Adipocyte (in vitro differentiated cells): ENCODE measurements at places on chromosomes 5 and 9.

DNA sequence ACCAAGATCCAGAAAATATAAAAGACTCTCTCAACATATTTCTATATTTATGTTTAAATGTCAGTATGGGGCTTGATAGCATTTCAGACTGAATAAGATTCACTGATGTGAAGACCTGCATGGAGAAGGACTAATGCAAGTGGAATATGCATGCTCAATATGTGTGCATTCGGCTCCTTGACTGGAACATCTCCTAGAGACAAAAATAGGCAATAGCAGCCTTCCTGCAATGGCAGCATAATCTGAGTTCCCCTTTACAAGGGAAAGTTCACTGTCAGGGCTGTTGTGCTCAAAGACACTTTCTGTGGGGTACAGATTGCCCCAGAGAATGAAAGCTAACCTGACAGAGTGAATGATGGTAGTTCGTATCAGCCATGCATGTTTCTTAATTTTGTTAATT, 42.4 kb downstream of the STARD4 start:
- DNase-seq = no peak

DNA sequence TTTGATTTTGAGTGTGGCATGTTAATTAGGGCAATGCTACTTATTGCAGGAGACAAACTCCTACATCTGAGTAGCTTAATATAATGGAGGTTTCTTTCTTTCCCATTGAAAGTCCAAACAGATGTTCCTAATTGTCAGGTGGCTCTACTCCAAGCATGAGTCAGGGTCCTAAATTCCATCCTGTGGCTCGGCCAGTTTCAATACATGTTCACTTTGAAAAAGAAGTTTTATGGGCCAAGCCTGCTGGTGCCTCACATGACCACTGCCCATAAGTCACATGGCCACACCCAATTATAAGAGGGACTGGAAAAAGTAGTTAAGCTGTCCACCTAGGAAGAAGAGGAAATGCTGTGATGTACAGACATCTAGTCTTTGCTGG, 170.4 kb downstream of the ARRDC3 start:
- peak; percentile 93 for DNase-seq

DNA sequence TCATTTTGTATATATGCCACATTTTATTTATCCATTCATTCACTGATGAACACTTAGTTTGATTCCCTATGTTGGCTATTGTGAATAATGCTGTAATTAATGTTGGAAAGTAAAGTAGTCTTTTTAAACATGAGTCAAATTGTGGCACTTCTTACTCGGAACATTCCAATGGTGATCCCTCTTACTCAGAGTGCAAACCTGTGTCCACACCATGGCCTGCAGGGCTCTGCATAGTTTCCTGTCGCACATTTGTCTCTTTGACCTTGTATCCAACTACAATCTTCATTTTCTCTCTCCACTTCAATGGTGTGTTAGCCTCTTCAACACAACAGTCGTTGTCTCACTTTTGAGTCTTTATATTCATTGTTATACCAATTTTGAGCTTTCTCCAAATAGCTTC, 98.1 kb upstream of the PAPPA start:
- DNase-seq = no peak

DNA sequence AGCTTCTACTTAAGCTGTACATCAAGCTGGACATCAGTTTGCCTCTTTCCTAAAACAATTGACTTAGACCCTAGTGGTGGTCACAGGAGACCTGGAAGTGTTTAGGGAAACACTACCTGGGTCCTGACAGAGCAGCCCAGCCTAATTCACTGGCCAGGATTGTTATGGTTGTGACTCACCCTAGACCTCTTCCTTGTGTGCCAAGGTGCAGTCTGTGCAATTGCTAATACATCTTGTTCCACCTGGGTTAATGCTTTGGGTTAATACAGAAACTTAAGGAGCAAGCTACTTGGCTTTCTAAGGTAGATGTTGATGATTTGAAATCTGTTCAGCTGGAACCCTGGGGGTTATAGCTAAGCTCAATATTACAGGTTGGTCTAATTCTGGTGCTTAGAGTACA, 48.7 kb upstream of the SLC46A2 start:
- DNase-seq = no peak

- peak; percentile 60 for DNase-seq
These were observed 35.3 kb upstream of the SMARCA2 start for GRCh38 chr9:1979741-1980367.

GRCh38 chr9:134680393-134681060, 38.9 kb downstream of the COL5A1 start:
- no peak for DNase-seq

GRCh38 chr9:79308012-79308411, 263.8 kb upstream of the TLE4 start:
- no peak for DNase-seq

DNA sequence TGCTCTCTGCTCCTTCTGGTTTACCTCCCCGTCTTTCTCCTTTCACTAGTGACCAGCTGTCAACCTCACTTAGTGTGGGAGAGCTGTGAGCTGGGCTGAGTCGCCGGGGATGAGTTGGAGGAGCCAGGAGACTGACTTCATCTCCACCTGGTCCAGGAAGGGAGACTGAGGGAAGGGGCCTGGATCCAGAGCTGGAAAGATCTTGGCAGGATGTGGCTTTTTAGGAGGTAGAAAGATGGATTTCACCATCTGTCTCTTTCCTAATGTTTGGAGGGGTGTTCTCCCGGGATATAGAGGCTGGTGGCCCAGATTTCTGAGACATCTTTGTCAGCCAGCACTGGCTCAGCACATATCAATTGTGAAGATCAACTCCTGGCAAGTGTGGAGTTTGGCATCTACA, 37.1 kb upstream of the TNC start:
- DNase-seq = no peak

DNA sequence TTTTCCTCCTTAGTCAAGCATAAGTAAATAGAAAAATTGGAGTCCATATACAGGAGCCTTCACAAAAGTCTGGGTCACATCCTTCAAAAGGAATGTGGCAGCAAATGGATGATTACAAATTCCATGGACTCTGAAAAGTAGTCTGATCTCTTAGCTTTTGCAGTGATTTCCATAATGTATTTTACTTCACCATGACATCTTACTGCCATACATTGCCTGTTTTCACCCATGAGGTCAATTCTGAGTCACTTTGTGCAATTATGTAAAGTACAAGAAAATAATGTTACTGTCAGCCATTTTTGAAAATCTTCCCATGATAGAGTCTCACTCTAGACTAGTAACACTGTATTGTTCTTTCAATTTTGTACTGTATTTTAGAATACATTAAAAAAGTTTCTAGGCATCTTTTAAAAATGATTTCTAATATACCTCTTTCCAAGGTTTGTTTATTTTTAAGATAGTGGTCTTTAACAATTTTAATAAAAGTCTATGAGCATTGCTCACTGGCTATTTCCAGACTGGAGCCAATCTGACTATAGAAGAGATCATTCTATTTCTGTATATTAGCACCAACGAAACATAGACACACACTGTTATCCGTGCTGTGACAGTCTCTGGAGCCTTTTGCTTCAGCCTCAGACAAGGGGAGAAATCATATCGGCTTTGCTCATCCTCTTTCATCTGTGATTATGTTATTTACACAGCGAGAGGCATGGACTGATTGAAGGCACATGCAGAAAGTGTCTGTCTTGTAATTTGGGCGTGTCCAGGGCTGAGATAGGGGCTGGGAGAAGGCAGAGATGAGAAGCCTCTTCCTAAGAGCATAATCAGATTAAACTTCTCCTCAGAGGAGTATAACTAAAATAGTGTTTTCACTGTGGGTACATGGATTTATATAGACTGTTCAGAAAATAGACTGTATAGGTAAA, 22.9 kb upstream of the ACTBL2 start:
- DNase-seq = no peak

- no peak for DNase-seq
These were observed 865 bp upstream of the FAM193B start for GRCh38 chr5:177555228-177555627.

GRCh38 chr9:137150617-137151457, 11.9 kb downstream of the GRIN1 start:
- peak; percentile 33 for DNase-seq

GRCh38 chr5:58380655-58381054, 79.2 kb downstream of the PLK2 start:
- no peak for DNase-seq

- DNase-seq = no peak
These were observed 213.8 kb downstream of the ADCY2 start for GRCh38 chr5:7609726-7610125.

GRCh38 chr9:110877374-110877773, 160.9 kb downstream of the LPAR1 start:
- peak; percentile 6 for DNase-seq

DNA sequence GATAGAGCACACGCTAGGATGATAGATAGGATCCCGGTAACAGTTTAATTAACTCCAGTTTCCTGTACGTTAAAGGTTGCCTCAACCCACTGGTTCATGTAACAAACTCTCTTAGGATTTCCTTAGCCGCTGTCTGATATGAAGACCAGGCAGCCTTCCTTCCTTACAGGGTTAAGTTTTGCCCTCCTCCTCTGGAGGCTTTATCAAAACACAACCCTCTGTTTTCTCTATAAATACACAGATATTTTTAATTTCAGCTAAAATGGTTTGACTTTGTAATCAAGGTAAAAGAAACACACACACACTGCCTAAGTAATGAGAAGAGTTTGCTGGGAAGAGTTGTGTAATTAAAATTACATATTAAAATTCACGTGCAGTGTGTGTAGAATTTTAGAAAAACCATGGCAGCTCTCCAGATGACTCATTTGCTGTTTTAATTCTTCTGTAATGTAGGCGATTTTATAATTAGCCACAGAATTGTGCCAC, 369.8 kb downstream of the CSNK1G3 start:
- peak; percentile 52 for DNase-seq

DNA sequence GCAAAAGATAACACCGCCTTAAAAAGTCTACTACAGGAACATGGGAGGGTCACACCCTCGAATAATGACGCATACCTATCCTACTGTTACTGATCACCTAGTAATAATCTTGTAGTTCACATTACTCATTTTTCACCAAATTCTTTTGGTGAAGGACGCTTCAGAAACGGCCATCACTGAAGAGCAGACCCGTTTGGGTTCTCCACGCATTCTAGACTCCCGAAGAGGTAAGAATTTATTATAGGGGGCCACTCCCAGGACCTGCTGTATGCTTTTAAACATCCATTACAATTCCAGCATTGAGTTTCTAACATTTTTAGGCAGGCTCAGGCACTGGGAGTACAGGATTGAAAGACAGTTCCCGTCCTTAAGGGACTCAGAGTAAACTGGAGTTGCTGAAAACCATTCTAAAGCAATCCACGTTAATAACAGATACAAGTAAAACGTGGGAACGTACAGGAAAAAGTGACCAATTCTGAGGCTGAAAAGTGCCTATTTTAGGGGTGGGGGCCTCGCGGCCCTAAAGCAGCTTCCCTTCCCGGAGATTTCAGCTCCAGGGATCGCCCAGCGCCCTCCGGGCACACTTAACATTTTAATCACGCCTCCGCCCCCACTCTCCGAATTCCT, at the start of gene FER:
Gene FER, plus strand, starts transcription at position 124 of the 627 bp plus-strand sequence. CDS start 50,286 bp downstream, outside the sequence.
- peak; percentile 65 for DNase-seq

DNA sequence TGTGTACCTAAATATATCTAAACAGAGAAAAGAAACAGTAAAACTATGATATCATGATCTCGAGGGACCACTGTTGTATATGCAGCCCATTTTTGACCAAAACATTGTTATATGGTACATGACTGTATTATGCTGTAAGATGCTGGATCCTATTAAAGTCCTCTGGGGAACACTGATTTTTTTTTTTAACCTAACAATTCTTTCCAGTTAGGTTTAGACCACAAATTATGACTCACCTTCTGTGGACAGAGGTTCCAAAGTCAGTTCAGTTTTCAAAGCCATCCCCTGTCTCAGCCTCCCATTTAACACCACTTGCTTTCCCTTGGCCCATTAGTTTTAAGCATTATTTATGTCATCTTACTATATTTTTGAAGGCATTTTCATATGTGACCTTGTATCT, 27.1 kb downstream of the TRMO start:
- DNase-seq = no peak

DNA sequence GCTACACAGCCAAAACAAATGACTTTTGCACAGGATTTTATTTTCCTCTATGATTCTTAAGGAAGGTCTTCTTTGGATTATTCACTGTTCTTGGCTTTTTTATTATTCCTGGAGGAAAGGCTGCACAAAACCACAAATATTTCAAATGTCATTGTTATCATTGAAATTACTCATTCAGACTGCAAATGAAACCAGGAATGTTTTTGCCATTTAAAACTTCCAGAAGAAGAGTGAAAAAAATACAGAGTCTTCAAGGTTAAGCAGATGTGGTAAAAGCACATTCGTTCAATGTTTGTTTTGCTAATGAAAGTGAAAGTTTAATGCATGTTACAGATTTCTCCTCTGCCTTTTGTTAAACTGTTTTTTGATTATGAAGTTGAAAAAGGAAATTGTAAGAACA, 238.2 kb downstream of the TLE4 start:
- DNase-seq = peak; percentile 79

DNA sequence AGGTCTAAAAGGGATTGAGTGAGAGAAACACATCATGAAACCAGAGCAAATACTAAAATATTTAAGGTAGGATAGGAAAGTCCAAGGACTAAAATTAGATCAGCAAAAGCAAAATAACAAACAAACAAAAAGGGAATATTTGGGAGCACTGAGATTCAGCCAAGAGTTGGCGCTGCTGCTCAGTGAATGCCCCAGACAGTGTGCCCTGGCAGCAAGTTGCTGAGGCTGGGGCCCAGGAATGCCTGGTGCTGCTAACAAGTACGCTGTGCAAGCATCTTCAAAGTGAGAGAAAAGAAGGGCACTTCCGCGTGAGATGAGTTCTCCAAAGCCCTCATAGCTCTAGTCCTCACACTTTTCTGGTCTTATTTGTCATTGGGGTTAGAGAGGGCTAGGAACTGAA, 603.3 kb downstream of the EFNA5 start:
- DNase-seq = peak; percentile 16

DNA sequence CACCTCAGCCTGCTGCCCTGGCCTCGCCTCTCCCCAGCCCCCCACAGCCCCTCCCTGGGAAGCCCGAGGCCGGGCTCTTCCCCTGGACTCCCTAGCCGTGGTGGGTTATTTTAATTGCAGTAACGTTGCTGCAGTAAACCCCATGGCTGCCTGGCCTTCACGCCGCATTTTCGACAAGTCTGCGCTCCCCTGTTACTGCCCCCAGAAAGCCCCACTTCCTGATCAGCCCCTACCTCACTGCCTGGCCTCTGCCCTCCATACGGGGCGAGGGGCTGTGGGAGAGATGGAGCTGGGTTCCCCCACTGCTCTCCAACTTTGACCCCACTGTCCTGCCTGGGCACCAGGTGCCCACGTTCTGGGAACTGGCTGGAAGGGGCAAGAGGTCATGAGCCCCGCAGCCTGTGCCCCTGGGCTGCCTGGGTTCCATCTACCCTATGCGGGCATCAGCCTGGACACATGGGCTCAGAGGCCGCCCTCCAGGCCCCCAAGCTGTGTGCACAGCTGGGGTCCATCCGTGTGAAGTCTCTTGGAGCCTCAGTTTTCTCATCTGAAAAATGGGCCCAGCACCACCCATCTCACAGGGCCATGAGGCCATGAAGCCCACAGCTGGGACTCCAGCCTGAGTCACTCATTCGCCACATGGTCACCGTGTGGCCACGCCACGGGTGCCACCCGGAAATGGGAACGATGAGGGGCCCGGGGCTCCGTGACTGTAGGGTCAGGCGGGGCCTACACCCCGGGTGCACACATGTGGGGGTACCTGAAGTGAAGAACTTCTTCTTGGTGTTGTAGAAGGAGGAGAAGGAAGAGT, 11.5 kb downstream of the EGFL7 start:
- DNase-seq = no peak

GRCh38 chr5:89628876-89629635, 746.1 kb upstream of the MEF2C start:
- DNase-seq = no peak
